ENCODE measurements at places on chromosomes 12 and 14.
A peak's percentile ranks its signal among the peaks of the same experiment; 100 is the strongest.

GRCh38 chr14:88243946-88244345 is 79.1 kb downstream of the KCNK10 start:
- no peak for DNase-seq

GRCh38 chr12:75622492-75622891 is 111.1 kb upstream of the KRR1 start:
- DNase-seq: peak; percentile 23

DNA sequence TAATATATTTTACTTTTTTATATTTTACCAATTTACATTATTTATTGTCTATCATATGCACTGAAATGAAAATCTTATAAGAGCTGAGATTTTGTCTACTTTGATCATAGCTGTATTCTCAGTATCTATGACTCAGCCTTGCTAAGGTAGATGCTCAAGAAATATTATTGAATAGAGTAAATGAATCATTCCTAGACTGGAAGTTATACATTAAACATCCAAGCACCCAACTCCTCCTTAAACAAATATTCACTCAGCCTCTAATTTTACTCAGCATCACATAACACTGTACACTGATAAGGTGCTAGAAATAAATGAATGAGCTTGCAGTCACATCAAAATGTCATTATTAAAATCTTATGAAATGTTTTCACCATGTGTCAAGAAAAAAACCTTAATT is 1424.9 kb downstream of the LRFN5 start:
- no peak for DNase-seq

DNA sequence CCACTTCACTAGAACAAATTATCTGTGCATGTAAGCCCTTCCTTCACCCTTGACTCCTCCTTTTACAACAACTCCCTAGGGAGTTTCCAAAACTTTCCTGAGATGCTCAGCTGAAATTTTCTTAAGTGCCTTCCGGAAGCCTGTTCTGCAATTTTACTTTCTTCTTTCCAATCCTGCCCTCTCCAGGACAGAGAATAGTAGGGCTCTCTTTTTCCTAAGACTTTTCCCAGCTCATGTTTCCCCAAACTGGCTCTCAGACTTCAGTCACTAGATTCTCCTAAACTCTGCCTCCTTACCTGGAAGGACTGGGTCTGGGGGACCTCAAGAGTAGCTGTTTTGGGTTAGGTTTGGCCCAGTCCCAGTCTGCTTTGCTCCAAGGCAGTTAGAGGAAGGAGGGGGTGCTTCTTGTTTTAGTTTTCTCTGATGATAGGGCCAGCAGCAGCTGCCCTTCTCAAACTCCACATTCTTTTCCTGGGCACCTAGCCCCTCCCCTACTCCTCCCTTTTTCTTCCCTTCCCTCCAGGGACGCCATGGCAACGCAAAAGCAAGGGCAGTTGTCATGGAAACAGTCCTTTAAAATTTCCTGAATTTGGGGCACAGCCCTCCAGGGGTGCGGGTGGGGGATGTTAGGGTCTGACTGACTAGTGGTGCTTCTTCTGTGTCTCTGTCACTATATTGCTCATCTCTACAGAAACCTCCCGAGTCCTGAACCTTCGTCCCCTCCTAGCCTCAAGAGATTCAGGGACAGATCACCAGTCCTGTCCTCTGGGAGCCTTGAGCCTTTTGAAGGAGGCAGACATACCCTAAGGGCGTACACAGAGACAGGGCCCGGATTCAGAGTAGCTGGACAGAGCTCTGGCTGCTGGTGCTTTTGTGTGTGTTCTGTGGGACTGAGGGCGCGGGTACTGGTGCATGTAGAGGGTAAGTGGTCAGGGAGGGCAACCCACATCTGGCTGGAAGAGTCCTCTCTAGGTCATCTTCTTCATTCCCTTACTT is 17.0 kb downstream of the PPP1R1A start:
- DNase-seq: no peak

- no peak for DNase-seq
These were observed 47.6 kb upstream of the ZFP36L1 start for GRCh38 chr14:68840454-68840853.

GRCh38 chr12:123032736-123033391 is 52.4 kb downstream of the ARL6IP4 start:
- no peak for DNase-seq

DNA sequence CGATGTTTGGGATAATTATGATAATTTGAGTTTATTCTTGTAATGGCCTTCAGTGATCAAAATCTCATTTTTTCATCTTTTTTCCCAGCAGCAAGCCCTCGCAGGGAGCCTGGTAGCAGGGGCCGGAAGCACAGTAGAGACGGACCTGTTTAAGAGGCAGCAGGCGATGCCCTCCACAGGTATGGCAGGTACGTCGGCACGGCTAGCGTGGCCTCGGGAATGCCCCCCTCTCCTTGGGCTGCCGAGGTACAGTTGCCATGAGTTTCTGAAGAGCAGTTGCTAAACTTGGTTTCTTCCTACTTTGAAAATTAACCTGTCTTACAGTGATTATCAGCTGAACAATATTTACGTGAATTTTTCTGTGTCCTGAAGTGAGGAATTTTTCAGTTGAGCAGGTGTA is 29.9 kb downstream of the EP400 start:
- no peak for DNase-seq

GRCh38 chr14:81303258-81303935 is 82.6 kb upstream of the GTF2A1 start:
- peak; percentile 51 for DNase-seq

DNA sequence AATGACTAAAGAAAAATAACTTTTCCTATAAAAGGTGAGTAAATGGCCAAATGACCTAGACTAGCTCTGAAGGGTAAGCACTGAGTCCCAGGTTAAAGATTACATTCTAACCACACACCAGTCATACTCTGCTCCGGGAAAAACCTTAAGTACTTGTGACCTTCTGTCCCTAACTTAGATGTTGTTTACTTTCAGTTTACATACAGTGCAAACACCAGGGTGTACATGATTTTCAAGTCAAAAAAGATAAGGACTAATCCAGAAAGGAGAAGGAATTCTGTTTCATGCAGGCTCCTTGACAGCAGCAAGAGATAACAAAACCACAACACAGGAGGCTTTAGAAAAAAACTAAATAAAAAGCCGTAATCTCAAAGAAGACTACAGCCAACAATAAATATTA is 174.2 kb downstream of the PPM1H start:
- peak; percentile 20 for DNase-seq

DNA sequence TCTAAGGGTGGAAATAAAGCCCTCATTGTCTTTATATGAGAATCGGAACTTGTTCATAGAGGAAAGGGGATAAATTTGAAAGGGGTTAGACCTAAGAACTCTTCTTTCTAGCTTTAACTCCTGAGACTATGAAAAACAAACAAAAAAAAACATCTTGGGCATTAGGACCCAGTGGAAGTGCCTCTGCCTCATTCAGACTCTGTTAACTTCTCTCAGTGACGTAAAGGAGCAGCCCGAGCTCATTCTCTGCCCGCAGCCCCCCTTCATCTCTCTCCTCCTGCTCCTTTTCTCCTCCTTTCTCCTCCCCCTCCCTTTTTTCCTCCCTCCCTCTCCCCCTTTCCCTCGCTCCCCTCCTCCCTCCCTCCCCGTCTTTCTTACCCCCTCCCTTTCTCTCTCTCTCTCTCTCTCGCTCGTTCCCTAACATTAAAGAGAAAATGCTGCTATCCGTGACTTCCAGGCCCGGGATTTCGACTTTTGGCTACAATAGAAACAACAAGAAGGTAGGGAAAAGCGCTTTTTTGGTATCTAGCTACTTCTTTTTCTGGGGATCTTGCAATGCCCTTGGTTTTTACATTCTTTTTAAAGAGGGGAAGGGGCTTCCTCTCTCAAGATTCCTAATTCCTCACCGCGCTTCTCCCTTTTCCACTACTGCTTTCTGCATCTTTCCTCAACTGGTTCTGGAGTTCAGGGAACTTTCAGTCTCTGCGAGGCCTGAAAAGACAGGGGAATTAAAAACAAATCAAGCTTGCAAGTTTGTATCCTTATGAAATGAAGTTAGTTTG is at the start of gene RBMS2:
Gene RBMS2 (plus strand): TSS at position 231 of the 782 bp plus-strand sequence. CDS start 204 bp downstream, at position 435.
- DNase-seq: peak; percentile 47

- no peak for DNase-seq
These were observed 58.1 kb downstream of the GCH1 start for GRCh38 chr14:54844479-54844878.

GRCh38 chr14:64787619-64788018 is 83.4 kb downstream of the PLEKHG3 start:
- no peak for DNase-seq

DNA sequence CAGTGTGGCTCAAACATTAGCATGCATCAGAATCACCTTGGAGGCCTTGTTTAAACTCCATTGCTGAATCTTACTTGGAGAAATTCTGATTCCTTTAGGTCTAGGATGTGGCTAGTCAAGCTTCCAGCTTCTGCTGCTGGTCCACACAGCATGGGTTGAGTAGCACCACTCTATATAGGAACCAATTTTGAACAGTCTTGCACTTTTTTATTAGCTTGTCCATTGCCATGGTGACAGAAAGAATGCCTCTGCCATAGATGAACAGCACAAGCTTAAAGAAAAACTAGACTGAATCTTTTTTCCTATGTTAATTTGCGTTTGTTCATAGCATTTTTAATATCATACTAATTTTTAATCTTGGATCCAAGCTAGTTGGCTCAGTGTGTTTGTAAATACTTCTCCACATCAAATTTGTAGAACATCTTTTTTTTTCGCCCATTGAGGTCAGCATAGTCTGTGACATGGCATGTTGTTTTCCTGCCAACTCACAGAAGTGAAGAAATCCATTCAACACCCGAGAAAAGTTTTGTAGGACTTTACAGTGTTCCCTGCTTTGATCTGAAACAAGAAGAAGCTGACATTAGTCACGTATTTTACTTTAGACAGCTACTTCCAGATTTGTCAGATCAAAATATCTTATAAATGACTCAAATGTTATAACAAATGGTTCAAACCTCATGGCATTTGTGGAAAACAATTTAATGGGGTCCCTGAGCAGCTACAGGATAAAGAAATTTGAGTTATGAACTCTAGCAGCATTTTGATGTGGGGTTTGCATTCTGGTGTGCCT is 438.8 kb downstream of the EGLN3 start:
- no peak for DNase-seq

DNA sequence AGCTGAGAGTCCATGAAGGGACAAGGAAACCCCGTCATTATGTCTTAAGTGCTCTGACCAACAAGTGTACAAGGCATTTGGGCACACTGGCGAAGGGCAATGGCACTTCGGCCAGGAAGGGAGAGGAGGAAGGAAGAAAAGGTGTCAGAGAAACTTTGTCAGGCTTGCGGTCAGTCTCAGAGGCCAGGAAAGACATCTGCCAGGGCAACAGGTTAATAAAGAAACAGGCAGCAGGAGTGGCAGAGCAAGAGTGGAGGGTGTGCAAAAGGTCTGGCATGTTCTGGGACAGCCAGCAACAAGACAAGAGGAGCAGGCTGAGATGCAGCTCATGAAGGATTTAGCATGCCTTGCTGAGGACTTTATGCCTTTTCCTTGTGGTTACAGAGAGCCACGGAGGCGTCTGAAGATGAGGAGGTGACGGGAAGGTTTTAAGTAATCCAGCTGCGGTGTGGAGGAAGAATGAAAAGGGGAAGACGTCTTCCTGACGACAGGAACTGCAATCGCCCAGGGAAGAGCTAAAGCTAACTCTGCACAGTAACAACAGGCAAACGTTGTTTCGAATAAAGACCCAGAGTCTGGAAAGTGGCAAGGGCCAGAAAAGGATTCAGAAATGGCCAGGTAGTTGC is 13.1 kb downstream of the APPL2 start:
- DNase-seq: no peak

DNA sequence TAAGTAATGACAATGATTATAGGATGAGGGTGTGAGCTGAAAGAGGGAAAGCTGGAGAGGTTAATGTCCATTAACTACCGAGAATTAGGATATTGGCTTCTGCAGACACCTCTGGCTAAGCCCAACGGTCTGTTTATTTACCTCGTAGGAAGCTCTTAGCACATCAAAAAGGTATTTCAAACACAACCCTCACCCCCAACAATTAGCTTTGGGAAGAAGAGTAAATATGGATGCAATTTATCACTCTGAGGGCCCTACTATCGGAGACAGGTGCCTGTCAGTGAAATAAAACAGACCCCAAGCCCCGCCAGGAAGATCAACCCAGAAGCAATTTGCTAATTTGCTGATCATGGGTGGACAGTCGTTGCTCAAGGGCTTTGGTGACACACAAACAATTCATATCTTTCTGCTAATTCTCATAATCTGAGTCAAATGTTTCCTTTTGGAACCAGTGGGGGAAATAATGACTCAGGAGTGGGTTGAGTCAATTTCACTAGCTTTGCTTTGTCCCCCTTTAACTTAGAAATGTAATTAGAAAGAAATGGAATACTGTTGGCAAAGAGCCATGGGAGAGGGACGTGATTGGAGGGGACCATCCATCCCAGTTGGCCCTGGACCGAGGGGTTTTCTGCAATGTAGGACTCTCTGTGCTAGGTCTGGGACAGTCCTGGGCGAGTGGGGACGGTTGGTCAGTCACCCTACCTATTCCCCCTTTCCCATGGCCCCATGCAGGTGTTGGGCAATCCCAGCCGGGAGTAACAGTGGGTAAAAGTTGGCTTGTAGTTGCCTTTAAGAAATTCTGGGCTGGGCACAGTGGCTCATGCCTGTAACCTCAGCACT is 99.1 kb upstream of the MED13L start:
- DNase-seq: no peak

DNA sequence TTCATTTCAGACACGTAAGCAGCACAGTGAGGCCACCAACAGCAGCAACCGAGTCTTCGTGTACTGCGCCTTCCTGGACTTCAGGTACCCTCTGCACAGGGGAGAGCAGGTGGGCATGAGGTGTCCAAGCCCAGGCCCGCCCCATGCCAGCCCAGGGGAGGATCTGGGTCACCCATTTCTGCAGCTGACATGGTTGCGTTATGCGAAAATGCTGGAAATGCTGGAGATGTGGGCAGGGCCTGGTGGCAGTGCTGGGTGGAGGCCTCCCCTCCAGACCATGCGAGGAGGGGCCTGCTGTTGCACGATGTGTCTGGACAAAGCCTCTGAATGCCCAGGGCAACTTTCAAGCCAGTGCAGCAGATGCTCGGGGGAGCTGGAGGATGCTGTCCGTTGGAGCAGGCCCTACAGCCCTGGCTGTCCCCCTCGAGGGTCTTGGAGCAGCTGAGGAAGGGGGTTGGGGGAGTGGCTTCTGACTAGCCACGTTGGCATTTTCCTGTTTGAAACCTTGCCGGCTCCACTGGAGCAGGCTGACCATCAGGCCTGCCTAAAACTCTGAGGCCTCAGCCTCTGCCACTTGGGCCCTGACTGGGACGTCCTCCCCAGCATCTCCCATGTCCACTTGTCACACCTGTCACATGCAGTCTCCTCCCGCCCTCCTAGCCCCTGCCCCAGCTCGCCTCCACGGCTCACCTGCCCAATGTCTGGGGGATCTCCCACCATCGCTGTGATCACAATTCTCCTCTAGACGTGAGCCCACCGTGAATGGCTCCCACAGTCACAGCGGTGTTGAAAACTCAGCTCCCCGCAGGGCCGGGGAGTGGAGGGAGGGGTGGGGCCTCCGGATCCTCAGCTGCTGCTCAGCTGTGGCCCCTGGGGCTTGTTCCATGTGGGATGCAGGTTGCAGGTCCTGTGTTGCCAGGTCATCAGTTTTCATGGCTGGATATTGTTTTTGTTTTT is 123.4 kb downstream of the ADGRD1 start:
- DNase-seq: no peak

- DNase-seq: no peak
These were observed 44.6 kb upstream of the NPFF start for GRCh38 chr12:53551889-53552291.

All from K562 (cell line).